ENCODE measurements at places on chromosomes 1 and 21.

DNA sequence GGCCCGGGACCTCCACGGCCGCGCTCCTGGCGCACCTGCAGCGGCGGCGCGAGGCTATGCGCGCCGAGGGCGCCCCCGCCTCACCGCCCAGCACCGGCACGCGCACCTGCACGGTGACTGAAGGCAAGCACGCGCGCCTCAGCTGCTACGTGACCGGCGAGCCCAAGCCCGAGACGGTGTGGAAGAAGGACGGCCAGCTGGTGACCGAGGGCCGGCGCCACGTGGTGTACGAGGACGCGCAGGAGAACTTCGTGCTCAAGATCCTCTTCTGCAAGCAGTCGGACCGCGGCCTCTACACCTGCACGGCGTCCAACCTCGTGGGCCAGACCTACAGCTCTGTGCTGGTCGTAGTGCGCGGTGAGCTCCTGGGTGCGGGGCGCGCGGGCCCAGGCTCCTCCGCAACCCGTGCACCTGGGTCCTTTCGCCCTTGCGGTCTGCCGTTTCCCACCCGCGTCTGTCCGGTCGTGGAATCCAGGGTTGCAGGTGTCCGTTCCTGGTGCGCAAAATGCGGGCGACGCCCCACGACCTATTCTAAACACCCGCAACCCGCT lies 4.6 kb downstream of the OBSCN start:
- DNase-seq = no peak

DNA sequence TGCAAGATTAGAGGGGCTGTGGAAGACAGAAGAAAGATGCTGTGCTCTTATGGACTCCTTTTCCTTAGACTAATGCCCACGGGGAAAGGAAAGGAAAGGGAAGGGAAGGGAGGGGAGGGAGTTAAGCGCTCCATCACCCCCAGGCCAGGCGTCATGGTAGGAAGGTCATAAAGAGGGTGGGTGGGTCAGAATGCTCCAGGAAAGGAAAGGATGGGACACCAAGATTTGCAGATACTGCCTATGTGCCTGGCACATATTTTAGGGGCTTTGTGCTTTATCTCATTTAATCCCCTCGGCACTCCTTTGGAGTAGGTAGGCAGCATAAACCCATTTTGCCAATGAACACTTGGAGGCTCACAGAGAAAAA lies 41.4 kb downstream of the MAB21L3 start:
- no peak for DNase-seq

GRCh38 chr1:84988588-84988987 lies 8.3 kb downstream of the MCOLN2 start:
- DNase-seq = no peak

DNA sequence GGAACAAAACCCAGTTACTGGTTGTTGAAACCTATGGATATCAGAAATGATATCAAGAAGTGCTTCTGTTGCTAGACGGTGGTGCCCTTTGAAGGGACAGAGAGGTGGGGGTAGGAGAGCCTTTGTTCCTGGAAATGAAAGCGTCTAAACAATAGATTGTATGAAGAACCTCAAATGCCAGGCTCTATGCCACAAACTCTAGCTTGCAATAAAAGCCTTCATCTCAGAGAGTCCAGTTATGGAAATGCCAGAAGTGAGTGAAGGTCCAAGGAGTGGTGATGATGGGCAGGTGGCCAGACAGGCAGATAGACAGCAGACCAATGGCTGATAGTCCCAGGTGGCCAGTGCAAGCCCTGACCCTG lies 414.1 kb upstream of the PROX1 start:
- no peak for DNase-seq

GRCh38 chr1:12397462-12398450 lies 167.9 kb downstream of the VPS13D start:
- DNase-seq = no peak

GRCh38 chr1:216034506-216034905 lies 388.7 kb downstream of the USH2A start:
- no peak for DNase-seq

DNA sequence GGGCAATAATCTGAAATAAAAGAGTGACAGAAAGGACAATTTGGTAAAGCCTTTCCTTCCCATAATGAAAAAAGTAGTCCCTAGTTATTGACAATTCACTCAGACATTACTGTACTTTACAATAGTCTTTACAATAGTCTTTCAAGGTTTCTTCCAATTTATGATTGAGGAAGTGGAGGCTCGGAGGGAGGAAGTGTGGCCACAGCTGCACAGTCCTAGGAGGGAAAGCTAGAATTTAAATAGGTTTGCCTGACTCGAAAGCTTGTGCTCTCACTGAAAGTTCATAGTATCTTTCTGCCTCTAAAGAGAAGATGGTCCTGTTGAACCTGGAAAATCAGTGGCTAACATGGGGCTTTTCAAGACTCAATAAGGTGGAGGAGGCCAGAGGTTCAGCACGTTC lies 203.2 kb downstream of the SDCCAG8 start:
- no peak for DNase-seq

GRCh38 chr1:155277902-155278688 lies 832 bp downstream of the HCN3 start:
- DNase-seq = no peak

GRCh38 chr1:147579532-147579931 lies 38.2 kb downstream of the BCL9 start:
- no peak for DNase-seq

Measured in smooth muscle cell of the brain vasculature (primary cell).